Myometrial cell (primary cell): ENCODE measurements at places on chromosomes 7 and 10. TPM values are rescaled to one million over a fixed set of nuclear protein-coding genes. Genes with fewer than 3 reads are reported as not detected.

PKD1L1 gene
- total RNA-seq: 0.18 TPM in 1 of 2 replicates, not detected in the other

IRF5 gene
- total RNA-seq: 0.18 TPM in 1 of 2 replicates, not detected in the other

SGMS1 gene
- total RNA-seq: 38.6 and 53.7 TPM in 2 replicates

NSMCE4A gene
- 26.8 and 54.8 TPM in 2 replicates for total RNA-seq
